CD4-positive, CD25-positive, alpha-beta regulatory T cell (primary cell): ENCODE measurements at places on chromosomes 7 and 10.

DNA sequence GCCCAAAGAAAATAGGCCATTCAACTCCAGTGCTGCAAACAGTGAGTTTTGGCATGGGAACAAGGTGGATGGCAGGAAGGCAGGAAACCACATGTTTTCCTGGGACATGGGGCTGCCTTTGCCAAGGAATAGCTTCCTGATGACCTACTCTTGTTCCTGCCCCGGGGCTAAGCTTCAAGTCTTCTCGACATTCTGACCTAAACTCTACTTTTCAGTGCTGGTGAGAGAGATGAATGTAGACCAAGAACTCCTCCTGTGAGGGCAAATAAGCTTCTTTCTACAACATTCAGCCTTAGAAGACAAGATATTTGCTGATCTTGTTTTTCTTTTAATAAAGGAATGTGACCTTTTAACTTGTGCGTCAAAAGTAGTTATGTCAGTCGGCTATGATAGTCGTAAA, 199.0 kb downstream of the GPR37 start:
- no peak for DNase-seq

GRCh38 chr10:3107426-3107961, 40.1 kb downstream of the PFKP start:
- DNase-seq, result no peak

DNA sequence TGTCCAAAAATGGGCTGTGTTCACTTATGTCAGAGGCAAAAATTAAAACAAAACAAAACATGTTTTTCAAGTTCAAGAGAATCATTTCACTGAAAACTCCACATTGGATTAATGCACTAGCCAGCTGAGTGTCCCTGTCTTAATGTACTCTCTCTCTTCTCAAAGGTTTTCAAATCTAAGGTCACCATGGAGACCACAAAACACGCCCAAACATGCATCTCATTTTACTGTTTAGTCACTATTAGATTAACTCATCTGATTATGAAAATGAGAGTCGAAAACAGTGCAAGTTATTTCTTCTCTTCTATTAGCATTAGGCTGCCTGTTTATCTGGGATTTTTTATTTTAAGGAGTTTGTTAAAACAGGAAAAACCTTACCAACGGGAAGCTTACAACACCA, 70.8 kb upstream of the ASAH2 start:
- DNase-seq, result peak; percentile 29

GRCh38 chr7:1693991-1694524, 24.0 kb downstream of the ELFN1 start:
- DNase-seq, result no peak

DNA sequence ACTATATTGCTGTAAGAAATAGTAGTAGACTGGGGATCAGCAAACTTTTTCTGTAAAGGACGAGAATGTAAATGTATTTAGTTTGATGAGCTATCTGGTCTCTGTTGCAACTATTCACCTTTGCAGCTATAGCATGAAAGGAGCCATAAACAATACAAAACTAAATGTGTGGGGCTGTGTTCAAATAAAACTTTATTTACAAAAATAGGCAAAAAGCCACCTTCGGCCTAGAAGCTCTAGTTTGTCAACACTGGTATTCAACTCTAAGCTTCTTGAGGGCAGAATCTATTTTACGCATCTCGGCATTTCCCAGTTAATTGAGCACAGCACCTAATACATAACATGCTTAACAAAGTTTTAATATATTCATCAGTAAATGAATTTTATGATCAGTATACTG, 181.4 kb downstream of the SEMA3E start:
- no peak for DNase-seq

DNA sequence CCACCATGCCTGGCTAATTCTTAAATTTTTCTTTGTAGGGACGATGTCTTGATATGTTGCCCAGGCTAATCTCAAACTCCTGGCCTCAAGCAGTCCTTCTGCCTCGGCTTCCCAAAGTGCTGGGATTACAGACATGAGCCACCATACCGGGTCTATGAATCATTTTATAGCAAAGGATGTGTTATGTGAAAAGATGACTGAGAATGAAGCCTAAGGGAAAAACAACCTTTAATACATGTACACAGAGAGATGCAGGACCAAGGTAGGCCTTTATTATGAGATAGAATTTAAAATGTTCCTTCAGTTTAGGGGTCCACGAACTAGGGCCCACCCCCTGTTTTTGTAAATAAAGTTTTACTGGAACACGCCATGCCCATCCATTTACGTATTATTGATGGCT, 41.0 kb downstream of the UBE2H start:
- DNase-seq, result no peak

DNA sequence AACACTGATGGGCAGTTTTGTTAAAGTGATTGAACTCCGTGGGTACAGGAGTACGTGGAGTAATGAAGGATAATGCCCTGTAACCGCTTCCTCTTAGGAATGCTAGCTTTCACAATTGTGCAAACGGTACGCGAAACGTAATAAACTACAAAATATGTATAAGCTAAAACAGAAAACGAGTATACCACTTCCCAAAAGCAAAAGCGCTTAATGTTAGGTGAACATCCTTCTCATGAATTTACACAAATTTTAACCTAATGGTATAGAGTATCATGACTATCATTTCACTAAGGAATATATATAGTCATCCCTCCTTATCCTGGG, 395 bp upstream of the ZNF25 start:
- no peak for DNase-seq

- no peak for DNase-seq
Measured at GRCh38 chr7:100159099-100159623, 638 bp upstream of the TRAPPC14 start.

- DNase-seq, result peak; percentile 67
Measured at GRCh38 chr10:86400705-86401587, 34.4 kb upstream of the GRID1 start.

DNA sequence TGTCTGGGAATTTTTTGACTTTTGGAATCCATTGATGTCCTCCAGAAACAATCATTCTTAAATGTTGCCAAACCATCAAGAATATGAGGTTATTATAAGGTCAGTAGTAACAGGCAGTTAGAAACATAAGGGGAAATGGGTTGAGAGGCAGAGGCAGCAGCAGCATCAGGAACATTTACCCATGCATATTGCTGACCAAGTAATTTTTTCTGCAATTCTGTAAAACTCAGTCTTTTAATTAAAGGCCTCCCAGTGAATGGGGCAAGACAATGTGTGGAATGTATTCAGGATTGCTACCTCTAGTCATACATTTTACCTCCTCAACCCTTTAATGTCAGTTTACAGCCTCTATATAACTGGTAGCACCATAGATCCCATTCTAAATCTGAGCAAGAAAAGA, 66.5 kb upstream of the SKAP2 start:
- no peak for DNase-seq

- no peak for DNase-seq
Measured at GRCh38 chr7:21572331-21573313, 29.8 kb downstream of the DNAH11 start.

DNA sequence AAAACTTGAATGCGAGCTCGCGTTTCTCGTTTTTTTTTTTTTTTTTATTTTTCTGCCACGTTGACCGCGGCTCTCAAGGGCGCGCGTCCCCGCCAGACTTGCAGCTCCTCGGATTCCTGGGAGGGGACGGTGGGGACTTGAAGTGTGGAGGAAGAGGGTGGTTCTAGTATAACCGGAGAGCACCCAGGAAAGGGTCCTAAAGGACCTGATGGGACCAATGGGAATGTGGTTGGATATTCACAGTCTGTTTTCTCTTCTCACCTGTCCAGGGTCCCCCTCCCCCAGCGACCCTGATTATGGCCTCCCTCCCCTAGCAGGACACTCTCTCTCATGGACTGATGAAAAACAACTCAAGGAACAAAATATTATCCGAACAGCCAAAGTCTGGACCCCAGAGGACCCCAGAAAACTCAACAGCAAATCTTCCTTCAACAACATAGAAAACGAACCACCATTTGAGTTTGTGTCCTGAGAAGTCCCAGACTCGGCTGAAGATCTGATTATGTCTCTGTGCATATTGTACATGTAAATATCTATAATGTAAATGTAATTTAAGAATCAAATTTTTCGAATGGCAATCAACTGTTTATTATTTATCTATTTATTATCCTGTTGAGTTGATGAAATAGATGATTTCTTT, 1.4 kb downstream of the PTF1A start:
- DNase-seq, result no peak

GRCh38 chr10:86107131-86107530, 259.5 kb downstream of the GRID1 start:
- no peak for DNase-seq
